Breast epithelium (tissue), 4 donors: ENCODE measurements at places on chromosomes 11 and 22. TPM values are rescaled to one million over a fixed set of nuclear protein-coding genes. Genes with fewer than 3 reads are reported as not detected.
A peak's percentile ranks its signal among the peaks of the same experiment; 100 is the strongest.

- H3K27me3 ChIP-seq, result no peaks in the 10 kb centered on the region
- no peak overlapping the region for H3K4me3 ChIP-seq
- H3K4me1 ChIP-seq, result no peaks in the 10 kb centered on the region
Measured at GRCh38 chr11:92964471-92964870, 5.0 kb upstream of the MTNR1B start.

DNA sequence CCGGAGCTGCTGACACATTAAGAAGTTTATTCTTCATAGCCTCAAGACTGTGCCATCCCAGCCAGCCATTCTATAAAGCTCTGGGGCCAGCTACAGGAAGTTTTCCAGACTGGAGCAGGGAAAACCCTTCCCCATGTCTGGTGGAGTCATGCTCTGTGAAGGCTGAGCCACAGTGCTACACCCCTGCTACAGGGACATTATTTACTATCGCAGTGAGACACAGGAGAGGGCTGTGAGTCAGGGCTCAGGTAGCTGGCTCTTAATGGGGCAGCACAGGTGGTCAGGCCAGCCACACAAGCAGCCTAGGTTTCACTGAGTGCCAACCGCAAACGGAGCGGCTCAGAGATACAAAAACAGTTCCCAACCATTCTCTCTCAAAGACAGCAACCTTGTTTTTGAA is 12.1 kb downstream of the HPS4 start:
- H3K27me3 ChIP-seq, result no peaks in the 10 kb centered on the region
- peaks cover 5% of the 10 kb centered on the region for H3K36me3 ChIP-seq

DNA sequence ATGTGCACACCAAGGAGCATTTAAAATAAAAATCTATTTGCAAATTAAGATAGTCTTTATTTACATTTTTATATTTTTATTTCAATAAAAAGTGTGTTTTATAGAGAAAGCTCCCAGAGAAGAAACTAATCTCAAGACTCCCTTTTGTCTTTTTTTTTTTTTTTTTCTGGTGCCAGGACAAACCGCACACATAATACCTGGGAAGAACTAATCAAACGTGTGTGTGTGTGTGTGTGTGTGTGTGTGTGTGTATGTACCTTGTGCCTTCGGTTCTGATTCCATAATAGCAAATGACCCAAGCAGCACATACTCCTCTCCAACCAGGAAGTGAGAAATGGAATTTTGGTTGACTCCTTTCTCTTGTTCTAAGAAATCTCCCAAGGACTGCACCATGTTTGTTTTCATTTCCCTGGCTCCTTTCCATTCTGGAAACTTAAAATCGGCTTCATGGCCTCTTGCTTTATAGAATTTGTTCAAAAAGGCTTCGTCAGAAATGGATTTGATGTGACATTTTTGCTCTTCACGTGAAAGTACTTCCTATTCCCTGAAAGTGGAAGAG is 65.3 kb downstream of the ST3GAL4 start:
- no peaks in the 10 kb centered on the region for H3K27me3 ChIP-seq
- peak overlapping the region; percentile 61 for H3K27ac ChIP-seq
- H3K4me3 ChIP-seq, result no peak overlapping the region
- peaks cover 8% of the 10 kb centered on the region for H3K4me1 ChIP-seq
- DNase-seq, result no peak

The DLG2 gene
- 12.3 TPM for total RNA-seq

GRCh38 chr11:83072350-83073242 is 899 bp upstream of the RAB30 start:
- DNase-seq, result no peak
- H3K27ac ChIP-seq, result peak overlapping the region; percentile 98
- H3K4me3 ChIP-seq, result peak overlapping the region; percentile 60
- H3K36me3 ChIP-seq, result no peaks in the 10 kb centered on the region

The CDKN1C gene
- total RNA-seq, result 48.2 TPM

The SEPTIN5 gene
- total RNA-seq, result 33.8 TPM

GRCh38 chr11:6695377-6695776 is 12.2 kb upstream of the MRPL17 start:
- H3K4me1 ChIP-seq, result no peaks in the 10 kb centered on the region
- no peaks in the 10 kb centered on the region for H3K36me3 ChIP-seq
- H3K27me3 ChIP-seq, result no peaks in the 10 kb centered on the region
- no peak overlapping the region for H3K4me3 ChIP-seq
- H3K27ac ChIP-seq, result peak overlapping the region; percentile 41

DNA sequence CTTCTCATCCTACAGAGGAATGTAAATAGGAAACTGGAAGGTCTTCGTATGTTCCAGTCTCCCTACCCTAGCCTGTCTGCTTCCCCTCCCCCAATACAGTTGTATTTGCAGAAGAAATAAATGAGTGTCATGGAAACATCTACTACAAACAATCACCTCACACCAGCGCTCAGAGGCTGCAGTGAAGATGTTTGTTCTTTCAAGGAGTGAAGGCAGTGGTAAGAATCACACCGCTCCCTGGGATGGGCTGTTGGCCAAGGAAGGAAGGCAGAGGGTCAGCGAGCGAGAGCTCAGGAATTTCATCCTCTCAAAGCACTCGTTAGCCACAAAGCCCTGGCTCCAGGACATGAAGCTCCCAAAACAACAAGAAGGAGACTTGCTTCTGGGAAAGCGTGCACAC is 1.1 kb upstream of the IGSF9B start:
- DNase-seq, result no peak
- peak overlapping the region; percentile 73 for H3K4me3 ChIP-seq
- peaks cover 11% of the 10 kb centered on the region for H3K4me1 ChIP-seq
- no peaks in the 10 kb centered on the region for H3K36me3 ChIP-seq
- no peaks in the 10 kb centered on the region for H3K27me3 ChIP-seq
- no peak overlapping the region for H3K27ac ChIP-seq
